ENCODE measurements at places on chromosomes 11 and 22. TPM values are rescaled to one million over a fixed set of nuclear protein-coding genes. Genes with fewer than 3 reads are reported as not detected.

The P2RY6 gene
- total RNA-seq = 4.9 TPM

The LIF gene
- total RNA-seq = 8.1 TPM

The DGCR6 gene
- 1.0 TPM for total RNA-seq

The NLRP14 gene
- total RNA-seq = not detected

DNA sequence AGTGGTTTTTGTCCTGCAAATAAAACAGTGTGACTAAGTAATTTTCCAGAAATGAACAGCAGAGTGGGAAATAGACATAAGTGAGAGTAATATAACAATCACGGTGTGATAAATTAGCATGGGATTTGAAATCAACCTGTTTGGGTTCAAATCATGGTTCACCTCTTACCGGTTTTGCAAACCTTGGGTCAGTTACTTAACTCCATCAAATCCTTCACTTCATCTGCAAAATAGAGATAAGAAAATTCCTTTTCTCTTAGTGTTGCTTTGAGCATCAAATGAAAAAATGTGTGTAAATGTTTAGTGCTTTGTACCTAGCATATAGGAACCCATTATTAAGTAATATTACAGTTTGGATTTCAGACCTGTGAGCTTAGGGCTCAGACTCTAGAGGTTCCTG is 152.2 kb downstream of the TEAD1 start:
- no peak for DNase-seq

- no peak for DNase-seq
Measured at GRCh38 chr11:24556693-24557092, 59.8 kb downstream of the LUZP2 start.

DNA sequence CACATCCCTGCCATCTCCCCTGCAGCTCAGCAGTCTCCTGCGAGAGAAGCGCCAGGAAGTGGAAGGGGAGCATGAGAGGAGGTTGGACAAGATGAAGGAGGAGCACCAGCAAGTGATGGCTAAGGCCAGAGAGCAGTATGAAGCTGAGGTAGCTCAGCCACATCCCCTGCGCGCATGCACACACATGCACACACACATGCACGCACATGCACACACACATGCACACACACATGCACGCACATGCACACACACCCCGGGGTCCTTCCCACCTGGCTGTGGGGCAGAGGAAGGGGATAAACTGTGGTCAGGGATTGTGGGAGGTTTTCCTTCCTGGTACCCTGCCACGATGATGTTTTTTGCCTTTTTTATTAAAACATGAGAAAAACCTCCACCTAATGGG is 65.3 kb downstream of the CEP164 start:
- peak; percentile 55 for DNase-seq

GRCh38 chr22:27879923-27880322 is 39.1 kb downstream of the PITPNB start:
- DNase-seq = no peak

GRCh38 chr11:108803776-108804175 is 138.9 kb downstream of the DDX10 start:
- no peak for DNase-seq

DNA sequence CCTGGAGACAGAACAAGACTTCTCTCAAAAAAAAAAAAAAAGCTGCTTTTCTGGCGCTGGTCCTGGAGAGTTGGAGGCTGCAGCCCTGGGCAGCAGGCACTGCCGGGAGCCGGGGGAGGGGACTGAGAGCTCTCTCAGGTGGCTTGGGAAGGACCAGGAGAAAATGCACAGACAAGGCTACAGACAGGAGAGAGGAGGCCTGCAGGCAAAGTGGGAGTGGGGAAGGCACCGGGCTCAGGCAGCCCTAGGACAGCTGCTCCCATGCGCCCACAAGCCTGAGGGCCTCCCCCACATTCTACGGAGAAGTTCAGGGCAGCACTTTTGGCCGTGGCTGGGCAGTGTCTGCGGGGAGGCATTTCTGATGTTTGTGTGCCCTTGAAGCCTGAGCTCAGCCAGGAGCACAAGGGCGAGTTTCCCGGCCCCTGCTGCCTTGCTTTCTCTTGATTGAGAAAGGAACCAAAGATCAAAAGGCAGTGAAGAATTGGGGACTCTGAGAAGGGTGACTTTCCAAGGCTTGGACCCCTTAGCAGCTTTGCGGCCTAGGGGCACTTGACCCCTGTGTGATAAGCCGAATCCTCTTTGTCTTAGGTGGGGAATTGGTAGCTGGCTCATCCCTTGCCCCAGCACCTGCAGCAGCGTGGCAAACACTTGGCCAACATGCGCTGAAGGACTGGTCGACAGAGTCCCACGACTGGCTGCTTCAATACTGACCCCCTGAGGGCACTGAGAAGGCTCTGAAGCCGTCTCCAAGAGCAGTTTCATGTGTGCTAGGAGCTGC is 35.3 kb downstream of the PPM1F start:
- DNase-seq = no peak

DNA sequence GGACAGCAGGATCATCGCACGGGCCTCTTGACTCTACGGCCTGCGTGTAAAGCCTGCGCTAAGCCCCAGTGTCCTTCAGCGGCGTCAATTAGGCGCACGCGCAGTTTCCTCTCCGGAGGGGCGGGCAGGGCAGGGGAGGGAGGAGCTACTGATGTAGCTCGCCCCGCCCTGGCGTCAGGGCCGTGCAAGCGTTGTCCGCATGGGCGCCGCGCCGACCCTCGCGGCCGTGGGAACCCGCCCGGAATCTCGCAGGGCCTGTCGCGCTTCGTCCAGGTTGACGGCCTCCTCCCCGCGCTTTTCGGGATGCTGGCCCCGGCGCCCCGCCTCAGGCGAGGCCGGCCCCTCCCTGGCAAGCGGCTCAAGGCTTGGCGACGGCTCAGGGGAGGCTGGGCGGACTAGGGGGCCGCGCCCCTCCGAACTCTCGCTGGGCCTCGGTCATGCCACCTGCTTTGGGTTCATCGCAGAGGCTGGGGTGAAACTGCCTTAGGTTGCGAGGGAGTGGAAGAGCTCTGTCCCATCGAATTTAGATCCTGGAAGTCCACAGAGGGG is 61.1 kb downstream of the ST3GAL4 start:
- DNase-seq = peak; percentile 97

GRCh38 chr11:61281581-61282250 is 13.4 kb downstream of the VWCE start:
- DNase-seq = no peak
